CMK (cell line): ENCODE measurements at places on chromosomes 1 and 21.

DNA sequence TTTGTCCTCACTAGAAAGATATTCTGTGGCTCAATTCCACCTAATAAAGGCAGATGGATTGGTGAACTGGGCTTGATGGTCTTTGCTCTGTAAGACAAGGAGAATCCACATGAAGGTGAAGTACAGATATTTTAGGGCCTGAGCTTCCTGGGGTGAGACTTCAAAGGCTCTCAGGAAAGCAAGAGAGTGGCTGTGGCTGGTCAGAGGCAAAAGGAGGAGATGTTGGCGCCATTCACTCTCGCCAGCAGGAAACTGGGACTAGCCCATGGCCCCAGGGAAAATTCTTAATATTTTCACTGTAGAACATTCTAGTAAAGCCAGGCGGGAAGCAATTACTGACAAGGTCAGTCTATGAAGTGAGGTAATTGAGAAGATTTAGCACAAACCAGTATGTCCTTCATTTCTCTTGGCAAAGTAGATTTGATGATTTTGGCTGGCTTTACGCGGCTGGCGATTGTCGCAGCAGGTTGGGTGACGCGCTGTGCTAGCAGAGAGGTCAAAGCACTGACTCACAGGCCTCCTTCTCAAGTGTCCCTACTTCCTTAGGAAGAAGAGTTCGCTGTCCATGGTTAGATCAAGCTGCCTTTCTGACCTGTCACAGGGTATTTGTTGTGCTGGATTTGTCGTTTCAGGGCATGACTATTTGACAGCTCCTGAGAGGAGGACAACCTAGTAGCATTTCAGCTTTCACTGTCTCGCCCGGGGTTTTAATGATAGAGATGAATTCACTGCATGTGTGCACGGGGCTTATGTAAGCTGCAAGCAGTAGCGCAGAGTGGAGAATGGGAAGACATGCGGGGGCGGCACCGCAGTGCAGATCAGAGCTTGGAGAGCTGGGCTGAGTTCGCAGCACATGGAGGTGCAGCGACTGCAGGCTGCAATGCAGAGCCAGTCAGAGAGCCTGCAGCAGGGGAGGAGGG lies 32.7 kb downstream of the XCL1 start:
- no peak for DNase-seq

- no peak for DNase-seq
Measured at GRCh38 chr1:18482721-18483425, 2.1 kb downstream of the KLHDC7A start.

- DNase-seq, result no peak
Measured at GRCh38 chr1:222053790-222054294, 312.0 kb upstream of the DUSP10 start.

DNA sequence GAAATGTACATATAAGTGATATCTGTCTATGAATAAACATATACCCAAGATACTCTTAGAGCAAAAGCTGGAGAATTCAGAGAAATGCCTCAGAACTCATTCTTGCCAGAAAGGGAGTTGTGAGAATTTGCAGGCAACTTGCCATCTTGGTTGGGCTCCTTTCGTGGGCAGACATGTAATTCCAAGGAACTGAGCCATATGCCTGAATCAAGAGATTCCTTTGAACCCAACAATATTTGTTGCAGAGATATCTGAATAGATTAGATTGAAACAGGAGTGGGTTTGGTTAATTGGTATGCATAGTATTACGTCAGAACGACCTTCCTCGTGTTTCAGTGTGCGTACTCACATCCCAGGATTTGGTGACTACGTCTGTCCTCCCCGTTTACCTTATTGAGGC lies 67.0 kb downstream of the TGFB2 start:
- DNase-seq, result no peak
